ENCODE measurements at places on chromosomes 3 and 15.

DNA sequence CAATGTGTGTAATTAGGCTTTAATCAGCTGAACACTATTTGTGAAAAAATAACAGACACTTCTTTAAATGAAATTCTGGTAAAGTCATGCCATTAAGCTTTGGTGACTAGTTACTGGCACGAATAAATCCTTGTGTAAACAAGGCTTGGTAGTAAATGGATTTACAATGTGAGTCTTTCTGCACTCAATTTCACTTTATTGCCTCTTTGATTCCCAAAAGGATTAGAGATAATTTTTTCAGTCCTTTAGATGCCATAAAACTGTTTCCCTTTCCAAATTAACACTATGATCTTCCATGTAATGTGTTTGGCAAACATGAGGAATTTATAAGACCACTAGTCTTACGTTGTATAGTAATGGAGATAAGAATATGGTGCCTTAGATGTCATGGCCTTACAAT lies 339.5 kb upstream of the DNAJC19 start:
- no peak for DNase-seq

GRCh38 chr3:111768571-111769100 lies 90.4 kb upstream of the PHLDB2 start:
- no peak for DNase-seq

DNA sequence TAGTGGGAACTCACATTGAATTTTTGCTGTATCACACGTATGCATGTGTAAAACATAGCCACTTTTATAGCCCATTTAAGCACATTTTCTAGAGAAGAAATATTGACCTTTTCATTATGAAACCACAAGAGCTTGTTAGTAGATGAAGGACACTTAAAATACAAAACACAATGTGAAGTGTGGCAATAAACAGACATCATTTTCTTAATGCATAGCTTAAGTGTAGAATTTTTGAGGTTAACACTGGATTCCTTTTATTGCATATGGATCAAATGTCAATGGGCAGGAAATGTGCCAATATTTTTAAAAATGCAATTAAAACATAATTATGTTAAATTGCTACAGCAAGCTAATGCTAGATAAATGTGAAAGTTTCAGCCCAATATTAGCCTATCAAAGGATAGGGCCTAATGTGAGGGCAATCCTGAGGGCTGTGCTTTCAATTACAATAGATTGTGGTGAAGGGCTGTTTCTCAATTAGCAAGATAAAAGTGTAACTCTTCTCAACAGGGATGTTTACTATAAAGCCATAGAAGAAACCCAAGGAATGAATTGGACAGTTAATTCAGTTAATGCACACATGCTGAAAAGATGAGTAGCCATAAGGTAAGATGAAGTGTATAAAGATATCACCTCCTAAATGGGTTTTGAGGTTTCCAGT lies 489.0 kb upstream of the CDIN1 start:
- no peak for DNase-seq

DNA sequence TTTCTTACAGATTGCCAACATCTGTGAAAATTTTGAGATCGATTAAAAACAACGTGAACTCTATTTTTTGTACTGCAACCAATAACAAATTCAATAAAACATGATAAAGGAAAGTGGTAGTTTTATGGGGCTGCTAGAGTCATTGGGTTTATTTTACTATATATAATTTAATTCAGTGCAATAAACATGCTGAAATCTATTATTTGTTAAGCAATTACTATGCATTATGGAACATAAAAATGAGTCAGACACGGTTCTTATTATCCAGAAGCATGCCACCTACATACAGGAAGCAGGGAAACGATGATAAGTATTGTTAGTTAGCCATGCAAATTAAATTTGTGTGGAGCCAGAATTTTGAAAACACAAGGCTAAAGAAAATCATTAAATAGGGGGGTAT lies 27.2 kb downstream of the NPHP3 start:
- DNase-seq = no peak

DNA sequence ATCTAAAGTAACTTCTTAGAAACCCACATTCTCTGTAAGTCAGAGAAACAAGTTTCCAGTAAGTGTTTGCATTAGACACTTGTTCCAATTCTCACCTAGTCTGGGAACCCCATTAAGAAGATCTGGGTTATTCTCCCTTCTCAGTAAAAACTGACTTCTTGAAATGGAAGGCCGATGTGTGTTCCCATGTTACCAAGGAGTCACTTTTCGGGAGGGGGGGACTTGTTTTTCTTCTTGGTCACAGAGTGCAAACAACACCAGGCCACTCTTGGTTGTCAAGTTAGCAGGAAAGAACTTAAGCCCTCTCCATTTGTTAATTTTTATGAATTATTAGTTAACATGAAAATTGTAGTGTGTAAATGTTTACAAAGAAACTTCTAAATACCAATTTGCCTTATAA lies 55.6 kb downstream of the ITPR1 start:
- no peak for DNase-seq

GRCh38 chr3:127758013-127758412 lies 64.3 kb downstream of the MGLL start:
- DNase-seq = peak; percentile 88

DNA sequence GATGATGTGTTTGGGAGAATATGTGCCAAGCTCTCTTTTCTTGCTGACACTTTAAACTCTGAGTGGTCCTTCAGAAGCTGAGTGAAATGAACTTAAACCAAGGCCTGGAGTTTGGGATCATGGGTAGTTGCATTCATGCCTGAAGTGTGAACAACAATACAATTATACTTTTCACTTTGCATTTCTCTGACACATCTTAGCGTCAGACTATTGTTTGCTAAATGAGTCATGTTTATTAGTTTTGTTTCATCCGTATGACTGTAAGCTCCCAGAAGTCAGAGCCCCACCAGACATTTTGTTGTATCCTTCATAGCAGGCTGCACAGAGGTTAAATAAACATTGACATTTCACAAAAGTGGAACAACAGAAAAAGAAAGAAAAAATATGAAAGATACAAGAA lies 542.6 kb downstream of the TUSC7 start:
- no peak for DNase-seq

DNA sequence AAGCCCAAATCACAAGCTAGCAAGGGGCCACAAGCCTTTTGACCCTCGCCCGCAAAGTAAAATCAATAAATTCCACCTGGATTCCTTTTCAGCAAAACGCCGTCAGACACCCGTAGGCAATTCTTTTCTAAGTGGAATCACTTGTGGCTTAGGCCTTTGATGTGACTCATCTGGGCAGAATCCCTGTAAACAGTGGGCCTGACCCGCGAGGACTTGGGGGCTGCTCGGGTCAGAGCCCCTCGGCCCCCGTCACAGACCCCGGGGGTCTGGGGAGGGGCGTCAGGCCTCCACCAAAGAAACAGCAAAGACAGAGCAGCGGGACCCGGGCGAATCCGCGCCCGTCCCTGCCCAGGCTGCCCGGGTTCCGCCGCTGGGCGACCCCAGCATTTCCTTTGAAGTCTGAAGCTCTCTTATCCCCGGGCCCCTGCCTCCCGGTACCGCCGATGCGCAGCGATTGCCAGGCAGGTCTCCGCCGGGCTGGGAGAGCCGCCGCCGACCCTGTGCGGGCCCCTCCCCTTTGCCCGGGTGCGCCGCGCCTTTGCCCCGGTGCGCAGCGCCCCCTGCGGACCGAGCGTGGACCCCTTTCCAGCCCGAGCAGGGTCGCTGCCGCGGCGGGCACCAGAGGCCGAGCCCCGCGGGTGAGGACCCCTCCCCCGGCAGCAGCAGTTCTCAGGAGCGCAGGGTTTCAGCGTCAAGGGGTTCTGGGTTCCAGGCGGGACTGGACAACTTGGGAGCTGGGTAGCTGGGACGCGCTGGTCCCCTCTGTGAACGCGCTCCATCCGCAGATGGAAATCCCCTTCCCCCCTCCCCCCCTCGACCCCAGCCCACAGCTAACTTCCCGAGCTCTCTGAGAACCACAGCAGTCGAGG lies 178.3 kb downstream of the UACA start:
- DNase-seq = peak; percentile 56

GRCh38 chr3:104750581-104750980 lies 616.1 kb upstream of the ALCAM start:
- no peak for DNase-seq

DNA sequence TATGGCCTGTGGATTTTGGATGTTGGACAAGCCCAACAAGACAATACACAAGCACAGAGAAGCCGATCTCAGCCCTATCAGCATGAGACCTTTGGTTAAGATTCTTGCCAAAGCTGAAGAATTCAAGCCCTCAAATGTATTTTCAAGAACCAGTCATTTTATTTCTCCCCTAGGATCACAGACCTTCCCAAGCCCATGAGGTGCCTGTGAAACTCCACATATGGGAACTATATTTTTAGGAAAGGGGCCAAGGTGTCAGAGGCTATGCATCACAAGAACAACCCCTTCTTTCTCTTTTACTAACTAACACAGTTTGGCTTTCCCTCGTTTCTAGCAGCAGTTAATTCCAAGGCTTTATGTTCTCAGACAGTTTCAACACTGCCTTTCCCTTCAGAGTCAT lies 364.5 kb downstream of the MAGI1 start:
- no peak for DNase-seq

DNA sequence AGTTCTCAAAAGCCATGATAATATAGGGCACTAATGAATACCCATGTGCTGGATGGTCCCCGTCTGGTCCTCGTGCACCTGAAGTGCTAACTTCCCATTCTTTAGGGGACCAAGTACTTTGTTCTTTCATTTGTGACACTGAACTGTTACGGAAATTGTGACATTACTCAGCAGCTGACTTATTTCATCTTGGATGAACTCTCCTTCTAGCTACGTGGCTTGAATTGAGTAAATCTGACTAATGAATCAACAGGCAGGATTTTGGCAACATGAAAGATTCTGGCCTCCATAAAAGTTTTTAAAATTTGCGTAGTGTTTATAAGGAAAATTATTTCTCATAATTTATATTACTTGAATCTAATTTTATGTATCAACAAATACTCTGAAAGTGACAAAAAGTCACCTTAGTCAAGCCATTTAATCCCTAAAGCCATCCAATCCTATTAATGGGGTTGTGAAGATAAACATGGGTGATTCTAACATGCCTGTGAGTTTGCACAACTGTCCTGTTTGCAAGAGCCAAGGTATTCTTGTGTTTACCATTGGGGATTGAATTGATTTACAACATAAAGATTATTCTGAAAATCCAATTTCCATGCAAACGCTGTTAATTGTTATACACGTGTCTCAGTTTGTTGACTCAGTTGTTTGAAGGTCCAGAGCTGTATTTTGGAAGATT lies 119.9 kb downstream of the AGBL1 start:
- no peak for DNase-seq

- DNase-seq = peak; percentile 95
Observed at GRCh38 chr15:92845126-92845508, 55.0 kb upstream of the CHD2 start.

DNA sequence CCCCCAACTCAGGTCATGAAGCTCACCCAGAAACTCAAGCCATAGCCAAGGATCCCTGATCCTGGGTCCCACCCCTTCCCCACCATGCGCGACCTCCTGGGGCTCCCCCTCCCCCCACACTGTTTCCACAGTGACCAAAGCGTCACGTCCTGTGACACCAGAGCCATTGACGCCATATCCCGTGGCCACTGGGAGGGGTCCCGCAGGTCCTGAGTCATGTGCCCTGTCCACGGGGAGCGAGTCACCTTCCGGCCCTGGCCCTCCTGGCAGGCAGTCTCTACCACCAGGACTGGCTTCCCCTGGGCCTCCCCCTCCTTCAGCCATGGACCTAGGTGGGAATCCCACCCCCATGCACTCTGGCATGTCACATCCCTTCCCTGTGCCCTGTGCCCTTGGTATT lies 15.6 kb downstream of the SEMA3F start:
- no peak for DNase-seq

DNA sequence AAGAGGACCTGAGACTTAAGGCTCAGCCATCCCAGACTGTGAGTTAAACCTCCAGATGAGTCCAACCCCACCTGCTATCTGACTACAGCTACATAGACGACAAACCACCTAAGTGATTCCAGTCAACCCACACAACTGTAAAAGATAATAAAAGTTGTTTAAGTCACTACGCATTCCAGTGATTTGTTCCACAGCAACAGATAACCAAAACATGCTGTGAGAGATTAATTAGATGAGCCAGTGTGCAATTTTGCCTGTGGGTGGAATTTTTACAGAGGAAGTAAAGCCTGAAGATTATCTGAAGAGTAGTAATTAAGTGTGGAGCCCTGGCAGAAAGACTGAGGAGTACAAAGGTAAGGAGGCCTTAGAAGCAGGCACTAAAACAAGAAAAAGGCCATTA lies 5.4 kb downstream of the BTBD1 start:
- DNase-seq = peak; percentile 22

DNA sequence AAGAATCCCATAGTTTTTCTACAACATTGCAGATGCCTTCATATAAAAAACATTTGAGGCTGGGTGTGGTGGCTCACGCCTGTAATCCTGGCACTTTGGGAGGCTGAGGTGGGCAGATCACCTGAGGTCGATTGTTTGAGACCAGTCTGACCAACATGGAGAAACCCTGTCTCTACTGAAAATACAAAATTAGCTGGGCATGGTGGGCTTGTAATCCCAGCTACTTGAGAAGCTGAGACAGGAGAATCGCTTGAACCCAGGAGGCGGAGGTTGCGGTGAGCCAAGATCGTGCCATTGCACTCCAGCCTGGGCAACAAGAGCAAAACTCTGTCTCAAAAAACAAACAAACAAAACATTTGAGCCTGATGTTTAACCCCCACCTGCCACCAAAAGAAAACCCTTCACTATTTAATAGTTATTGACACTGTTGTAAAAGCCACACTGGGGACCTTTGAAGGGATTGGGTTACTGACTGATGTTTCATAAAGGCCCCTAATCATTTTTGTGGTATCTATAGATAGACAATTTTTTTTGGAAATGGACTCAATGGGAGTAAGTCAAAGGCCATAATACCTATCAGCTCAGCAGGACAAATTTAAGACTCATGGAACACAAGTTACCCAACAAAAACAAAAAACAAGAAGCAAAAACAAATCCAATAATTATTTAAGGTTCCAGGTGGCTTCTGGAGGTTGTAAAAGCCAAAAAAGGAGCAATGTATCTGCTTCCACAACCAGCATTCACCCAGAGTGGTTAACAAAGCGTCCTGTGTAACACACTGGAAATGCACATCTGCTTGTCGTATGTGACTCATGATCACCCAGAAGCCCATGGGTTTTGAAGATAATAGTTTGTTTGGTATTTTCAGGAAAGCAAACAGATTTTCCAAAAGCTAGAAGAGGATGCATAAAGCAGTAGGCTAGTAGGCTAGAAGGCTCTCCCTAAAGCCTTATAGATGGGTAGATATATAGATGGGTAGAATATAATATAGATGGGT lies 41.2 kb downstream of the CDCP1 start:
- peak; percentile 47 for DNase-seq

DNA sequence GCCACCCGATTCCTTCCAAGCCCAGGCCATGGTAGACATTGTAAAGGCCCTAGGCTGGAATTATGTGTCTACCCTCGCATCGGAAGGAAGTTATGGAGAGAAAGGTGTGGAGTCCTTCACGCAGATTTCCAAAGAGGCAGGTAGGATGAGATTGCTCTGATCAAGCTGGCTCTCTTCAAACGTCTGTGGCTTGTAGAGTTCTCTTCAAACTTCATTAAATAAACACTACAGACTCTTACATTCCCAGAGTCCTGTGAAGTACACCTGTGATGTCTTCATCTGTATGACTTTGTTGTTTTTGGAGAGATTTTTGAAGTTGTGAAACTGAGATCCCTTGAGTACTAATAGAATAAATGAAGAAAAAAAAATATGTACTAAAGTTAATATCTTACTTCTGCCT lies 285.6 kb downstream of the GRM7 start:
- no peak for DNase-seq
